ENCODE measurements at places on chromosomes 12 and 14.
A peak's percentile ranks its signal among the peaks of the same experiment; 100 is the strongest.

DNA sequence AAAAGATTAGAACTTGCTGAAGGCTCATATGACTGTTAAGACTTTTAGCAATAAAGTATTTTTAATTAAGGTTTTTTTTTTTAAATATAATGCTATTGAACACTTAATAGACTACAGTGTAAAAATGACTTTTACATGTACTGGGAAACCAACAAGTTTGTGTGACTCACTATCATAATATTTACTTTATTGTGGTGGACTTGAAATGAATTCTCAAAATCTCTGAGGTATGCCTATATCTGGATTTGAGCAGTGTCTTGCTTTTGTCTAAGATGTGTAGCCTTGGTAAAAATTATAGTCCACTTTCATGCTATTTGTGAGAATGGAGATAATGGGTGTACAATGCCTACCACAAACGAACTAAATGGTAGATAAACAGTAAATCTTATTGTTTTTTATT lies 33.9 kb upstream of the NAV3 start:
- no peak for DNase-seq

GRCh38 chr14:25909045-25909747 lies 688.6 kb downstream of the NOVA1 start:
- no peak for DNase-seq

DNA sequence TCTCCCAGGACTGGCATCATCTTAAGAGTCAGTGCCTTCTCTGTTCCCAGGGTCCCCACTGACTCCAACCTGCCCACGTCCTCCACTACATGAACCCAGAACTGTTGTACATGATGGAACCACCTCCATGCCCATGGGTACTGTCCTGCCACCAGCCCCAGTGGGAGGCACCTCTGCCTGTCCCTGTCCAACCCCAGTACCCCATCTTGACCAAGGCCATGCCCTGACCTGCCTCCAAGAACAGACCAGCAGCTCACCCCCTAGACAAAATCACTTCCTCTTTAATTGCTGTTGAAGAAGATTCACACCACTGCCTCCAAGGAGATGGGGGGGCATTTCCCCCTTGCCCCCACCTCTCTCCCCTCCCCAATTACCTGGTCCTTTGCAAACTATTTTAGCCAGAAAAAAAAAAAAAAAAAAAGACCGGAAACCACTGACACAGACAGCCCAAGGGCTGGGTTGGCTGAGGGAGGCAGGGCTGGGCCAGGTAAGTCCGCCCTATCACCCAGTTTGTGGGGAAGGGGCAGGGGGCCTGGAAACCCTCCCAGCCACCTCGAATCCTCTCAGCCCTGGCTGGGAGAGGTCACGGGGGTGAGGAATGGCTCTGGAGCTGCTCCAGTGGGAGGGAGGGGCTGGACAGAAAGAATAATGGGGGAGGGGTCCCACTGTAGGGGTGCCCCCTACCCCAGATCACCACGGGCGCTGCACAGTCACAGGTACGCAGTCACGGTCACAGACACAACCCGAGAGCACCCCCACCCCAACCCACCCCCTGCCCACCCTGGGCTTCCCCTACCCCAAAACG lies 13.4 kb downstream of the AGAP2 start:
- DNase-seq = no peak

DNA sequence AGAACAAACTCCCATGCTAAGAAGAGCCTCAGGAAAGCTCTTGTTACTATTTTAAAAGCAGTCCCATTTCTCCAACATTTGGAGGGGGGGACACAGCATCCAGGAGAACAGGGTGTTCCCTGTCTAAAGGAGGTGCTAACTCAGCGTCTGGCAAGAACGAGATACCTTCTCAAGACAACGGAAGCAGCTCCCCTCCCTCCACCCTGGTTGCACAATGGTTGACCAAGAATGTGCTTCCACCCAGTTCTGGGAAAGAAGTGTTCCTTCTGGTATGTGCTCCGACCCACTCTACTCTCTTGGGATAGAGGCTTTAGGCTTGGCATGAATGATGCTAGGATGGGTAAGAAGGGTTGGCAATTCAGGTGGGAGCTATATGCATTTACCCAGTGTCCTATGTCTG lies 1.5 kb upstream of the KRT6A start:
- no peak for DNase-seq

DNA sequence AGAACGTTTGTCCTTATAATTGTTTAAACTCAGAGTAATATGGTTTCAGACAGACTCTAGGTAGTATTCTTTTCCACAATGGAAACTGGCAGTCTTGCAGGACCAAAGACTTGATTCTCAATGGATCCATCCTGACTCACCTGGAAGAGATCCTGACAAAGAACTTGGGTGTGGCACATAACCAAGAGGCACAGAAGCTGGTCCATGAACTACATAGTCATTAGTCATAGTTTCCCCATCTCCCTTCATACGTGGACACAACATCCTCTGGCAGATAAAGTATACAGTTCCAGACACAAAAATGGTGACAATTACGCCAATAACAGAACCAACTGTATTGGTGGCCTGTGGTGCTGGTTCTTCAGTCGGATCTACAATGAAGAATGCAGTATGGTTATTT lies 55.8 kb downstream of the BCL2L14 start:
- DNase-seq = no peak

- DNase-seq = no peak
Observed at GRCh38 chr14:77390188-77390587, 13.0 kb downstream of the SAMD15 start.

DNA sequence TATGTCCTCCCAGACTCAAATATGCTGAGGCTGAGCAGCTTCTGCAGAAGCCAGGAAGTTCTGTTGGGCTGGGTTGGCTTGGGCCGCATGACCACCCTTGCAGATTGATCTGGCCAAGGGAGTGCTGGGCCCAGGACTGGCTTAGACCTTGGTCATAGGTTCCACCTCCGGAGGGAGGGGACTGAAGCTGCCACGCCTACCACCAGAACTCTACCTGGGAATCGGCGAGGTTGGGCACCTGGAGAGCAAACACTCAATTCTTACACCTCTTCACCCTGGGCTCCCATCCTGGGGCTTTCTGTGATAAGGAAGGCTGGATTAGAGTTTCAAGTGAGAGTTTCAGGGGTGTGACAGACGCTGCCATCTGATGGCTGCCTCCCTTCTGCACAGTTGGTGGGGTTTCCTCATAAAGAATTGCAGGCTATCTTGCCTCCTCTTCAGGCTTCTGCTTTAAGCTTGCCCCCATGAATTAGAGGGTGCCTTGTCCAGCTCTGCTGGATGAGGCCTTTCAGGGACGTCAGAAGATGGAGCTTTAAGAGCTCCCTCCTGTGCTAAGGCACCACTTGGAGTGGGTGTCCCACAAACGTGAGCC lies 5.8 kb downstream of the SLC24A4 start:
- DNase-seq = no peak

- DNase-seq = no peak
Observed at GRCh38 chr14:79699206-79699605, 512.1 kb downstream of the DIO2 start.

GRCh38 chr12:130916241-130916911 lies 37.3 kb upstream of the ADGRD1 start:
- DNase-seq = peak; percentile 52

DNA sequence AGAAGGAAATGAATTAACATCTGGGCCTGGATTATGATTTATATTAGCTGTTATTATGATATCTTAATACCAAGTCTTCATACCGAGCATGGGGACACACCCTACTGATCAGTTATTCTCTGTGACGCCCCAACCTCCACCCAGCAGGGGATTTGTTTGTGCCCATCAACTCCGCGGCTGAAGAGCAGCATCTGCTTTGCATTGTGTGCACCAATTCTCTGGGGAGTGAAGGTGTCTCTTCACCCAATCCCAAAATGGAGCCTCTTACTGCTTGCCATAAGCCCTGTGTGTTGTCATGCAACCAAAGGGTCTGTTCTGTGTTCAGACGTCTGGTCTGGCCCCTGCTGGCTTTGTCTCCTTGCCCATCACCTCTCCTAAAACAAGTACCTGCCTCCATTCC lies 25.4 kb downstream of the DHRS2 start:
- no peak for DNase-seq

- DNase-seq = no peak
Observed at GRCh38 chr12:104964856-104965205, 6.7 kb upstream of the SLC41A2 start.

DNA sequence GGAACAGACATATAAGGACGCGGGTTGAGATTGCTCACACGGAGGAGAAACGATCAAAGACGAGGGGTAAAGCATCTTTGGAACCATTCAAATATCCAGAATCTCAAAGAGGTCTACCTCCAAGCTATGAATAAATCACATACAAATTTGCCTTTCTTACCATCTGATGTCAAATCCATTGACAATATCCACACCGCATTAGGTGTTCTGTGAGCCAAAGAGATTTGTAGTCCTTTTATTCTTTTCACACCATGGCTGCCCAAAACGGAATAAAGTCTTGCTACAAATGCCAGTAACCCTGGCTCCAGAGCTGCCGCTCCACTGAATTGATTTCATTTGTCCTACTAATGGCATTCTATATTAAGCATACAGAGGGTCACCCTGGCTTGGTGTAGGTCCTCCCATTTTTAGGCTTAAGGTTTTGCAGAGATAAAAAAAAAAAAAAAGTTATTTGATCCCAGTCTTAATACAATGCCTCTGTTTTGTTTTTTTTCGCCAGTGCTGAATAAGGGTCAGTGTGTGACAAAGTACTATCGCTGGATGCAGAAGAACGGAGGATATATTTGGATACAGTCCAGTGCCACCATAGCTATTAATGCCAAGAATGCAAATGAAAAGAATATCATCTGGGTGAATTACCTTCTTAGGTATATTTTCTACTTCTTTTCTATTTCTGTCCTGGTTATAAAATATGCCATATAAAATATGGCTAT lies 157.3 kb downstream of the EGLN3 start:
- DNase-seq = no peak

DNA sequence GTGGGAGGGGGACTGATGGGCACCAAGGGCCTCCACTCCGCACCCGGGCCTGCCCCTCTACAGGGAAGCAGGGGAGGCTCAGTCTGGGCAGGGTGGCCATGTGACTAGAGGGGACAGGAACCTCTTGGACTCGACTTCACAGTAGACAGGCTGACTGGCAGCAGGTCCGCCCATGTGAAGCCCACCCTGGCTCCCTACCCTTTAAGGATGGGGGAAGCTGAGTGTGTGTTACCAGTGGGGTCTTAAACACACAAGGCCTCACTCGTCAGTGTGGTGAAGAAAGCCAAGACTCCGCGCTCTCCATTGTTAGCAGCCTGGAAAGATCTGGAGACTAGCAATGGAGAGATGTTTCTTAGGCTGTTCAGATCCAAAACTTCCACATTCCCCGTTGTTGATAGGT lies 52.4 kb downstream of the ANAPC7 start:
- no peak for DNase-seq

GRCh38 chr14:55366271-55366670 lies 45.4 kb downstream of the ATG14 start:
- DNase-seq = no peak

DNA sequence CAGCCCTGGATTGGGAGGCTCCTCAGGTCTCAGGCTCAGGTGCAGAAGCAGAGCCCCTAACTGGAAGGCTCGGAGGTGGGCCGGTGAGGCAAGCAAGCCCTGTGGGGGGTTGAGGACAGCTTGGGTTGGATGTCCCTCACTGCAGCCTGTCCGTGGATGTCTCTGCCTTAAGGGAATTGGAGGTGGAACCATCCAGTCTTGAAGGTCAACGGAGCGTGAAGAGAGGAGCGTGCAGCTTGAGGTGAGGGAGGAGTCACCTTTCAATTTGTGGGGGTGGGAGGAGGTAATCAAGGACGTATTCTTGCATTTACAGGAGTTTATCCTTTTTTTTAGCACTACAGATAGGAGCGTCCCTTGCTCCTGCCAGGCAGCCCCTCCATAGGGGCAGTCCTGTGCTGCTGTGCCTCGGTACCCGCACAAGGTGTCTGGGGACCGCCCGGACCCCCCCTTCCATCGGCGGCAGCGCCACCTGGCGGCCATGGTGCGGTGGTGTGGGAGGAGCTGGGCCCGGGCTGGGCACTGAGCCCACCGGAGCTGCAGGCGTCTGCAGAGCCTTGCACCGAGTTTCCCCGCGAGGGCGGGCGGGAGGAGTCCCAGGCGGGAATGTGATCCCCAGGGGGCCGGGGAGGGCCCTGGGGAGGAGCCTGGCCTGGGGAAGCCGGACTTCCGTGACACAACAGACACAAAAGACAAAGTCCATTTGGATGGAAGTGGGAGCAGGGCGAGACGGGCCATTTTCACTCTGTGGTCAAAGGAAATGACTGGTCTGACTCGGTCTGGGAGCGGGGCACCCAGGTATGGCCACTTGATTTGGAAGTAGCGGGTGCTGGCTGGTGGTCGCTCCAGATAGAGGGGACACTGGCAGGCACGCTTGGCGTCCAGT lies 864 bp downstream of the DNAJC22 start:
- DNase-seq = peak; percentile 79

DNA sequence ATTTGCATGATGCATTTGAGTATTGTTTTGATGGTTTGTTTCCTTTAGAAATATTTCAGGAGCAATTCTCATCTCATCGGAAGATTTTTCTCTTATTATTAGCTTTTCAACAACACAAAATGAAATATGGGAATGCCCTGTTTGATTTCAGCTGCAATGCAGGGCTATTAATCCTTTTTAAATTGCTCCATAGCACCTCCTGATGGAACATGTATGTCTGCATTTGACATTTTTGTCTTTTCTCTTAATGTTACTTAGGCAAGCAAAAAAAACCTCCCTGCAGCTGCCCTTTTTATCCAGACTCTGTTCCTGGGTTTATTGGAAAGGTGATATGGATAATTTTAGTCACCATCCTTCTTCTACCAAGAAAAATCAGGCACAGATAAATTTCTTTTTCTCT lies 895.8 kb downstream of the RPS29 start:
- no peak for DNase-seq

- no peak for DNase-seq
Observed at GRCh38 chr12:120787889-120788288, 62.3 kb downstream of the ACADS start.

DNA sequence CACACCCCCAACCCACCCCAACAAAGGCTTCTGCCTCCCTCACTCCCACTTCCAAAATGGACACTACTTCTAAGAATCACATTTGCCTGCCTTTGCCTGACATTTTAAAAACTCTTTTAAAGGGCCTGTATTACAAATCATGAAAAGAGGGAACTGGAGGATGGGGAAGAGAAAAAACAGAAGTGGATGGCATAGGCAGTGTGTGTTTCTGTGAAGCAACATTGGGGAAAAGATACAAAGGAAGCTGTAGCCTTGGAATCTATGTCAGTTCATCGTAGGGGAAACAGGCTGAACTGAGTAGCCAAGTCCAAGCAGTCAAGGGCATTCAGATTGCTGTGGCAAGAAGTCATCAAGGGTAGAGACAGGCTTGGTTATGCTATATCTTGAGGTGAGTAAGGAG lies 273.9 kb downstream of the BTG1 start:
- no peak for DNase-seq

DNA sequence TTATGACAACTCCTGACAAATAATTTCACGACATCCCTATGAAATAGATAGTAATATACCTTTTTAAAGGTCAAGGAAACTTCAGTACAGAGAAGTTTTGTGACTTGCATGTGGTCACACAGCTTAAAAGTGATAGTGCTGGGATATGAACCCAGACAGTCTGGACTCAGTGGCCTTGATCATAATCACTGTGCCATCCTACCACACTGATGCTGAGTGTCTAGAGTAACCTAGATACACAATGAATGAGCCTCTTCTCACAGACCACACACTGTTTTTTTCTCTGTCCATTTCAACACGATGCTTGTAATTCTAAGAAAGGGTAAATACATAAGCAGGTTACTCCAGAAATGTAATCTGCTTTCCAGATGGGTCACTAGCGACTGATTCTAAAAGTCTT lies 88.2 kb downstream of the SYNE2 start:
- DNase-seq = peak; percentile 29

GRCh38 chr12:62466018-62466593 lies 520 bp upstream of the MON2 start:
- DNase-seq = peak; percentile 30
